Activated T-helper 1 cell treated with anti-CD3 and anti-CD28 coated beads, Interleukin-2, amount 50 U/mL, for 16 hours (primary cell): ENCODE measurements at places on chromosomes 2 and 18.

DNA sequence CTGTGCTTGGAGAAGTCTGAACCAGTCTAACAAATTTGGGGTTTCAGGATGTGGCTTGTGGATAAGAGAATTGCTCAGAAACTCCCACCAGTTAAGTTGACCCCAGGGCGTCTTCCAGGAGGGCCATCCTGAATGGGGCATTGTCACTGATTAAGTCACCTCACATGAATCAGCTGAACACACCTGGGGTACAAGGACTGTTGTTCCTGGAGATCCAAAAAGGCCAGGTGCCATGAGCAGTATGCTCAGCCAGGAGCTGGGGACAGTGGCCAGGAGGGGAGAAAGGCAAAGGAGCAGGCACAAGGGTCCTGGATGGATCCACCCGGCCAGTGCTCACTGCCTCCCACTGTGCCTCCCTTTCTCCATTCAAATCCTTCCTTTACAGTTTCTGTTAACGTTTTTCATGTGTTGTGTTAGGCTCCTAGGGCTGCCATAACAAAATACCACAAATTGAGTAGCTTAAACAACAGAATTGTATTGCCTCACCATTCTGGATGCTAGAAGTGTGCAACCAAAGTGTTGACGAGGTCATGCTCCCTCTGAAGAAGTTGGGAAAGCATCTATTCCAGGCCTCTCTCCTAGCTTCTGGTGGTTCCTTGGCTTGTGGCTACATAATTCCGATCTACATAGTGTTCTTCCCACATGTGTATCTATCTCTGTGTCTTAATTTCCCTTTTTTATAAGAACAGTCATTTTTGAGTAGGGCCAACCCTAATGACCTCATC, 33.4 kb downstream of the TRABD2A start:
- no peak for DNase-seq

DNA sequence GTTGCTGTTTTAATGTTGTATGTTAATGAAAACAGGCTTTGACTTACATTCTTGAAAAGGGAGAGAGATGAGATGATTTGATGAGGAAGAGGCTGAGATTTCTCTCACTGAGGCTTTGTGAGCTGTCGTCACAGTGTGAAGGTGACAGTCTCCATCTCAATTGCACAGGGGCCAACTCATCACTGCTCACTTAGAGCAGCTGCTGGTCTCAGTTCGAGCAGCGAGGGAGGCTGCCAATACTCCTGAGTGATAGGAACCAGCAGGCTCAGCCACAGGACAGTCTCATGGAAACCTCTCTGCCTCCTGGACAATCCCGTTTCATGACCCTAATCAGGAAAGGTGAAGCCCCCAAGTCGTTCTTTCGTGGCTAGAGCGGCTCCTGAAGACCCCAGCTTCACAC, 170.7 kb upstream of the SOX11 start:
- no peak for DNase-seq

- DNase-seq, result no peak
These were observed 131.1 kb downstream of the PPP1R1C start for GRCh38 chr2:182116774-182117173.

GRCh38 chr2:223465793-223466192, 136.4 kb downstream of the SCG2 start:
- no peak for DNase-seq

- DNase-seq, result no peak
These were observed 208.0 kb downstream of the TPGS2 start for GRCh38 chr18:36620788-36621187.

GRCh38 chr2:222651718-222652418, 4.0 kb downstream of the FARSB start:
- DNase-seq, result no peak

DNA sequence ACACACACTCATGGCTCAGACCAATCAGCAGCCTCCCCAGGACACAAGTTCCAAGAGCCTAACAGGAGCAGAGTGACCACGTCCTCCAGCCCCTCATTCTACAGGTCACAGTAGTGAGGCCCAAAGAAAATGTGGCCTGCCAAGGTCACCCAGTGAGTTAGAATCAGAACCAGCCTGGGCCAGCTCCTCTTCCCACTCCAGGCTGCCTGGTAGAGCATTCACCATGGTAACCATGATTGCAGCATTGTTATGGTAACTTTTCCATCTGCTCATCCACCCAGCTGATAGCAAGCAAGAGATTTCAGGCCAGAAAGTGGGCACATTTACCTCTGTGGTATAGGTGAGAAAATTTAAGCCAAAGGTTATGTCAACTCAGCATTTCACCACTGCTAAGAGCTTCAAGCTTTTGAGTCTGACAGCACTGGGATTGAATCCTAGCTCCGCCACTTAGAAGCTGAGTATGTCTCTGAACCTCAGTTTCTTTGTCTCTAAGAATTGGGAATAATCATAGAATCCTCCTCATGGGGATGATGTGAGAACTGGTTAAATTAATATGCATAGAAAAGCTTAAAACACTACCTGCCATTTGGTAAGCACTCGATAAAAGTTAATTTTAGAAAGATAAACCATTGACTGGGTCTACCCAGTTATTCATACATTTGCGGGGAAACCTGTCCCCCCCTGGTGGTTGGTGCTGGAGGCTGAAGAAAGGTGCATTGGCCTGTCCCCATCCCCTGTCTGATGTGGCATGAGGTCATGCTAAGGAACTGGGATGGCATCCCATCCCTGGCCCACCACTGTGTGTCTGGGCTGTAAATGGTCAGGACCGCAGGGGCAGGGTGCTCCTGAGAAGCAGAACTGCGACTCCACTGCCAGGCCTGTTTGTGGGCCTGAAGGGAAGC, 181.5 kb downstream of the KLHL29 start:
- DNase-seq, result no peak

DNA sequence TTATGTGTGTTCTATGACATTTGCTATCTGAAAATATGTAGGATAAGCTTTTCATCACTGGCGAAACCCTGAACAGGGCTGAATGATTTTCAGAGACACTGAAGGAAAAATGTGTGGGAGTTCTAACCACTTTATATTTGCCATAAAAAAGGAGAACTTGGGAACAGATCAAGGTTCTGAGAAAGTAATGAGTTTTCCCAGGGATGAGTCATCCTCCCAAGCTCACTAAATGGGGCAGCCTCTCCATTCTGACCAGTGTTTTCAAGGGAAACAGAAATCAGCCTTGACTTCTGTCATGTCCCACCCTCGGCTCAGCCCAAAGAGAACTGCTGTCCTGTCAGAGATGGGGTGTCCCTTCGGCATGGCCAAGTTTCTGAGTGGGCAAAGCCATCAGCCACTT, 2109.8 kb upstream of the CELF4 start:
- no peak for DNase-seq

GRCh38 chr2:49686291-49686690, 532.0 kb upstream of the FSHR start:
- no peak for DNase-seq

- no peak for DNase-seq
These were observed 18.3 kb downstream of the HS6ST1 start for GRCh38 chr2:128300151-128301020.

DNA sequence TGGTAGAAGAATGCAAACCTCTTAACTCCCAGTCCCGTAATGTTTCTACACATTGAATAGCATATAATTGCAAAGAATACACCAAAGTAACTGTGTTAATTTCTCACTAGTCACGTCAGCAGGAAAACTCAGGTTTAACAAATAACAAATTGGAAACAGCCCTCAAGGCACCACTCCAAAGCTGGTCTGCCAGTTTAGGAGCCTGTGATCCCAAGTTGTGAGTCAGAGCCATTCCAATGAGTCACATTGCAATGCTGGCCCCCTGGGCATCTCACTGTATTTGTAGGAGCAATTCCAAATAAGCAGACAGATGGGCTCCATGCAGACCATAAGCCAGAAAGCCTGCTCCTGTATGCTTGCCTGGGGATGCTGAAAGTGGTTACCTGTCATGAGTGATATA, 143.2 kb upstream of the SETBP1 start:
- DNase-seq, result no peak
